ENCODE measurements at places on chromosomes 3 and 15. TPM values are rescaled to one million over a fixed set of nuclear protein-coding genes. Genes with fewer than 3 reads are reported as not detected.

The BRPF1 gene
- total RNA-seq = 19.1 TPM

The DNAJC19 gene
- 43.0 TPM for total RNA-seq

The A4GNT gene
- total RNA-seq = 0.05 TPM

DNA sequence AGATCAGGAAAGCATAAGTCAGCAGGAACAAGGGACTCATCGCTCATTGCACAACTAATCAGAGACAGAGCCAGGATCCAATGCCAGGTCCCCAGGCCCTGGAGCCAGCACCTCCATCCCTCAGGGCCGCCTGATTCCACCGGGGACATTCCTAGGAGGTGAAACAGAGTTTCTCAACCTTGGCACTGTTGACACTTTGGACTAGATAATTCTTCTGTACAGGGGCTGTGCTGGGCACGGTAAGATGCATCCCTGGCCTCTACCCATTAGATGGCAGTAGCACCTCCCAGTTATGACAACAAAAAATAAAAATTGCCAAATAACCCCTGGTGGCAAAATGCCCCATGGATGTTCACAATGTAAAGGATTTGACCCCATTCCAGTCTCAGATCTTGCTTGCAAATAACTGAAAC, 127.7 kb downstream of the MTHFS start:
- no peak overlapping the region for H3K4me3 ChIP-seq
- no peaks in the 10 kb centered on the region for H3K4me1 ChIP-seq
- no peaks in the 10 kb centered on the region for H3K36me3 ChIP-seq
- no peaks in the 10 kb centered on the region for H3K27me3 ChIP-seq
- H3K27ac ChIP-seq = no peak overlapping the region
- no peak for DNase-seq

- no peak for DNase-seq
- H3K4me1 ChIP-seq = no peaks in the 10 kb centered on the region
- H3K4me3 ChIP-seq = no peak overlapping the region
- H3K27ac ChIP-seq = no peak overlapping the region
- no peaks in the 10 kb centered on the region for H3K27me3 ChIP-seq
These were observed 822.0 kb downstream of the CADM2 start for GRCh38 chr3:85780806-85781205.

DNA sequence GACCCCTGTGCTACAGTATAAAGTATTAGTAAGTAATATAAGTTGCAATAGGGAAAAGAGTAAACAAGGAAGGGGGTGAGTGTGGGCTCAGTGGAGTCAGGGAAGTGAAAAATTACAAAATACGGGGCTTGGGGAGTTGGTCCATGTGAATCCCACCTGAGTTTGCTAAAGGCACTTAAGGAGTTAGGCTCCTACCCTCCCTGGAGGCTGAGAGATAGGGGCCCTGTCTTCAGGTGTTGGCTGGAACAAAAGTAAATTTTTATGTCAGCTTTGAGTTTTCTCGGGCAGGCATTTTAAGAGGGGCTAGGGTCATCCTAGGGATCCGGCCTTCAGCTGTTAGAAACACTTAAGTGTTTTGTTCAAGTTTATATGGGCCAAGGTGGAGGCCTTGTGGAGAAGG, 8.2 kb downstream of the TRPC1 start:
- no peaks in the 10 kb centered on the region for H3K27me3 ChIP-seq
- no peaks in the 10 kb centered on the region for H3K36me3 ChIP-seq
